Esophagus mucosa (tissue), 1 donor: ENCODE measurements at places on chromosomes 5 and 9. TPM values are rescaled to one million over a fixed set of nuclear protein-coding genes. Genes with fewer than 3 reads are reported as not detected.

Gene ZNF454
- 0.52 TPM for total RNA-seq

Gene NR6A1
- total RNA-seq, result 1.7 TPM

Gene HEMGN
- not detected for total RNA-seq

Gene GRIA1
- not detected for total RNA-seq

Gene SLC25A2
- 0.24 TPM for total RNA-seq

DNA sequence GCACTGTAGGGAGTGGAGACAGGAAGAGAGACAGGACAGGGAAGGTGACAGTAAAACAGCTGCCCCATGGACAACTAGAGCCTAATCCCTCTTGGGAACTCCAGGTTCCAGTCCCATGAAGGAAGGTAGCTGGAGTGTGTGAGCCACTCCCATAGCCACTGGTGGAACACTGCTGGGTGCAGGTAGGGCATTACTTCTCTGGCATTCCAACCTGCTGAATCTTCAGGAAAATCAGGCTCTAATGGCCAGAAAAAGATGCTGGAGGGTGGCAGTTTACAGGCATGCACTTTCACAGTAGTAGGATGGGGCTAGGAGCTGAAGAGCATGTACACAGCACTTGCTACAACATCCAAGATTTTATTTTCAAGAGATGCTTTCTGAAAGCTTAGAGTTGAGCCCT, 259.4 kb downstream of the AUH start:
- ATAC-seq, result no peak

DNA sequence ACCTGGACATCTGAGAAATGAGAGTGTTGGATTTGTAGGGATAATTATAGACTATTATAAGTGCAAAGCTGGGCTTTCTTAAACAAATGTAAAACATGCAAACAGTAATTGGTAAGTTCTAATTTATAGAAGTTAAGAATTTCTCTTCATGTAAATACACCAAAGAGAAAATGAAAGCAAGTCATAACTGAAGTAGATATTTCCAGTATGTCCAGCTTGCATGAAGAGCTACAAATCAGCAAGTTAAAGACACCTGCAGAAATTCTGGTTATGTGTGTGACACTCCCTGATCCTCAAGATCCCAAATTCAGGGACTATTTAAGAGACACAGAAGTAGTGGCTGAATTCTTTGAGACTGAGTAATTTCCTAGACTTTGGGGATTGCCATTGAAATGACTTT, 308.9 kb downstream of the TLE4 start:
- ATAC-seq, result no peak

DNA sequence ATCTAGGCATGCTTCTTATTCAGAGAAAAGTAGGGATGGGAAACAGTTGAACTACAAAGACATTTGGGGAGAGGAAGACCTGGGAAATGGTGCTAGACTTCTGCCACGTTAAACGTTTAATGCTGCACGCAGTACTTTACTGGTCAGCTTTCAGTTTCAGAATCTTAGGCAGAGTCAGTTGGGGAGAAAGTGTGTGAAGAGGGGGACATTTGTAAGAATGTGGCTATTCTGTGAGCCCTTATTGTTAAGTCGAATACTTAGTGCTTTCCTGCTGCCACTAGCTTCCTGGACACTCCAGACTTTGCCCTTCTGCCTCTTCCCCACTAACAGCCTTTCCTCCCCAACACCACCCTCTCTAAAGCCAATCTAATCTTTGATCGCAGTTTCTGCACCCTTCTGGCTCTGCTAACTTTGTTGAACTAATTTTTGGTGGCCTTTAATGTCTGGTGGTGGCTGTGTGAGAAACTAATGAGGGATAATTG, 6.1 kb downstream of the CYSTM1 start:
- no peak for ATAC-seq

- no peak for ATAC-seq
These were observed 109.7 kb downstream of the PDZD2 start for GRCh38 chr5:31748458-31749172.

DNA sequence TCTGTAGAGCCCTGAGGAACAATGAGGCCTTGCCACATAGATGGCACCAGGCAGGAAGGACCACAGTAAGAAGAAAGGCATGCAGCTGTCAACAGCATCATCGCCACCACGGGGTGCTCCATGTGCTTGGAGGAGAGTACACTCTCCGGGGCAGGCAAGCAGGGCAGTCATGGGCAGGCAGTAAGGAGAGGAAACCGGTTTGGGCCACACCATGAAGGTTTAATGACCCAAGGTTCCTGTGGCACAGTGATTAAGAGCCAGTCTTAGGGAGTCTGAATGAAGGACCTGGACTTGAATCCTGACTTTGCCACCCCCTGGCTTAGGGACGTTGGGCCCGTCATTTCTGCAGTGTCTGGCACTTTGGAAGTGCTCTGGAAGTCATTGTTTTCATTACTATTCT, 80.6 kb upstream of the ZBTB43 start:
- peak; percentile 43 for ATAC-seq

GRCh38 chr9:89942643-89943042, 337.8 kb downstream of the GADD45G start:
- no peak for ATAC-seq

DNA sequence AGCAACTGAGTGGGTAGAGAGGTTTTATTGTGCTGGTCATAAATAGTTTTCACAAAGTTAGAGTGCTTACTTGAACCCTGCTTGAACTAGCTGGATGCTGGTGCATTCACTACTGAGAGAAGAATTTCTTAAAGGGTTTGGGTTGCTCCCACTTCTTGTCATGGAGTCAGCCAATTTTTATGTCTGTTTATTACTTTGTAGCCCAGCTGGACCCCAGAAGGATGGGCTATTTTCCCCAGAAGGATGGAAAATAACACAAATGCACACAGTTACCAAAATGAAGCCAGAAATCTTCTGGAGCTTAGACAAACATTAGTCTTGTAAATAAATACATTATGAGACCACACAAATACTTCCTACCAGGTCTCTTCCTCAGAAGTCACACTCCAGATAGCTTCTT, 480.8 kb upstream of the TNC start:
- ATAC-seq, result no peak

- peak; percentile 18 for ATAC-seq
These were observed at the start of gene RORB for GRCh38 chr9:74496819-74497747. Gene RORB, plus strand, starts transcription at chr9:74497335. Its CDS starts 642 bp downstream, at chr9:74497977.

- no peak for ATAC-seq
These were observed 121.9 kb downstream of the LPAR1 start for GRCh38 chr9:110916403-110916802.

GRCh38 chr9:86600291-86600690, 246.1 kb upstream of the TUT7 start:
- no peak for ATAC-seq

DNA sequence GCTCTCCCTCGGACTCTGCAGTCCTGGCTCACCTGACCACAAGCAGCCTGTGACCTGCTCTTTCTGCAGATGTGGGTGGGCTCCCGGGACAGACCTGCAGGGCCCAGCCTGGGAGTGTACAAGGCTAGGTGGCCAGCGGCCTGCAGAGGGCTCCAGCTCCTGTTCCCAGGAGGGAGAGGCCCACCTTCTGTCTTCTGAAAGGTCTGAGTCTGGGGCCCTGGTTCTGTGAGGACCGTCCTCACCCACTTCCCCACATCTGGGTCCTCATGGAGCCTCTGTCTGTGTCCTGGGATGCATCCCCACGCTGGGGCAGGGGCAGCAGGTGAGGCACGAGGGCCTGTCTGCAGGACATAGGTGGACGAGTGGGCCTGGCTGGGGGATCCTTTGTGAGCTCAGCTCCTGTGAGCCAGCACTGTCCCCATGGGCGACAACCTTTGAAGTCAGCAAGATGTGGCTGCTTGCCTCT, 43.7 kb downstream of the PHF2 start:
- no peak for ATAC-seq

- ATAC-seq, result no peak
These were observed 58.9 kb downstream of the DAP start for GRCh38 chr5:10702040-10702629.

DNA sequence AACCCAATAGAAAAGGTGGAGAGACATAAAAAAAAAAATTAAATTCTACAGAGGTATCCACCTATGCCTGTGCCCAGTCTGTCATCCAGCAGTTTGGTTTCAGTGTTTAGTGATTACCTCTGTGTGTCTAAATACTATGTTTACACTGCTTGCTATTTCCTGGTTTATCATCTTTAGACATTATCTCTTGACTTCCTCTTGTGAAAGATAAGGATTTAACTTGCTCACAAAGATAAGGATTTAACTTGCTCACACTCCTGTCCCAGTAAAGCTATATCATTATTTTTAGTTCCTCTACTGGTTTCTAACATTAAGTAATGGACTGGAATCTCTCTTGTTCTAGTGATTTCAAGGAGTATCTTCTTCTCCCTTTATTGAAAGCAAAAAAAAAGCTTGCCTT, 53.9 kb upstream of the ZFR start:
- no peak for ATAC-seq

DNA sequence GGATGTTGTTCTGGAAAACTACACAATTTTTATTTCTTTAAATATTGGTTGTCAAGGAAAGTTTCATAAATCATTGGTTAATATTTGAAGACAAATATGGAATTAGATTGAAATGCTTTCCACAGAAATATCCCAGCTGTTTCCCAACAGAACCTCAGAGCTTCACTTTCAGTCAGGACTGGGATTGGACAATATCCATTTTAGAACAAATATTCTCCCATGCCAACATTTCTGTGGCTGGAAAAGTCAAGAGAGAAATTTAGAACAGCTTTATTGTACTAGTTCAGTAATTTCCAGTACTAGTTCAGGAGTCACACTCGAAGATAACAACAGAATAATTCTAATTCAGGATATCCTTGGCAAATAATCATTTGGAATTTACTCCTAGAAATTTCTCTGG, 116.1 kb upstream of the TUT7 start:
- ATAC-seq, result no peak

- ATAC-seq, result no peak
These were observed 46.3 kb upstream of the SMIM23 start for GRCh38 chr5:171739271-171739670.
